ENCODE measurements at places on chromosomes 1 and 21.

GRCh38 chr1:181353526-181353925, 129.8 kb upstream of the CACNA1E start:
- no peak for DNase-seq

- DNase-seq, result no peak
Measured at GRCh38 chr1:243261390-243261789, 5.5 kb downstream of the SDCCAG8 start.

- DNase-seq, result no peak
Measured at GRCh38 chr1:3467096-3468036, 12.9 kb downstream of the ARHGEF16 start.

- DNase-seq, result no peak
Measured at GRCh38 chr1:22626237-22627157, 9.9 kb upstream of the C1QA start.

DNA sequence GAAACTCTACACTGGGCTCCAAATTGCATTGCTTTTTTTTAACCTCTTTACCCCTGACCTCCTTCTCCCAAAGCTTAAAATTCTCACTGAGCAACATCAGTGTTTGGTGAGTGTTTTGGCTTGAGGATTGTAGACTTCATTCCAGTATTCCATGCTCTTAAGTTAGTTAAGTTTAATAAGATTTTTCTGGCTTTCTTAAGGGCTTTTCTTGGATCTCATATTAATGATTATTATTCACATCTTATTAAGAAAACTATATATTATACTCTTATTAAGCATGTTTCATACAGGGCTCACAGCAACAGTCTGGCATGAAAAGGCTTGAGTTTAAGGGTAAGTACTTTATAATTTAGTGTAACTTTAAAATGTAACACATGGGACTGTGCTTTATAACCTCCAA, 141.8 kb downstream of the DISP1 start:
- DNase-seq, result no peak

DNA sequence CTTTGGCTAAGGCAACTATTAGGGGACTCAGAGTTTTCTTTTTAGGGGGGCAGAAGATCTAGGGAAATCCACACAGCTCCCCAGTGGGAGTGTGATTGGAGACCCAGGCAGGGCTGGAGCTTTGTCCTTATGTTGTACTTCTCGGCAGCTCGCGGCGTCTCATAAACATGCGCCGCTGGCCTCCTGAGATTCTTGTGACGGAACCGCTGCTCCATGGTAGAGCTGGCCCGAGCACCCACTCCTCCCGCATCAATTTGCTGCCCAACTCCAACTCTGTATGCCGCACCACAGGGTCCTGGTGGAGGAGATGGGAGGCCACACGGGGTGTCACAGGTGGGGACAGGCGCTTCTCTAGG, 143.9 kb downstream of the GALNT2 start:
- DNase-seq, result no peak

DNA sequence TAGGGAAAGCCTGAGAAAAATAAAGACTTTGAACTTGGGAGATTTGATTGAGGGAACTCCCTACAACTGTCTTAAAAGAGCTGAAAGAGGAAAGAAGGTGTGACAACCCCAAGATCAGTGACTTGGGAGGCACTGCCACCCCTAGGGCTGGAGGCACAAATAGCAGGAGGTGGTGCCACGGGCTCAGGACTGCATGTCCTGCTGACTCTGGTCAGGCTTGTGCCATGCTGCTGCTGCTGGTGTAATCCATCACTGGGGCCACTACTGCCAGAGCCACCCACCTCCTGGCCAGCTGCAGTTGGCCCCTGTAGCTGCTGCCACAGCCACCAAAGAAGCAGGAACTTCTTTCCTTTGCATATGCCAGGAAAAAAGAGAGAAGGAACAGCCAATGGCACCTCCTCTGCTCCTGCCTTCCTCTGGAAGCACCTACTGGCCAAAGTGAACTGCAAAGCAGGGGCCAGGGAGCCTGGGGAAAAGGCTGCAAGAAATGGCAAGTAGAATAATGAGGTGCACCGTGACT, 730.3 kb downstream of the PTPRU start:
- peak; percentile 24 for DNase-seq

GRCh38 chr1:232274236-232274855, 355.6 kb downstream of the SIPA1L2 start:
- DNase-seq, result no peak

- no peak for DNase-seq
Measured at GRCh38 chr1:24989082-24989481, 59.0 kb upstream of the RUNX3 start.

GRCh38 chr1:44826375-44827196, 16.5 kb downstream of the PTCH2 start:
- peak; percentile 48 for DNase-seq

GRCh38 chr1:84847253-84848250, 45.5 kb downstream of the LPAR3 start:
- DNase-seq, result no peak

DNA sequence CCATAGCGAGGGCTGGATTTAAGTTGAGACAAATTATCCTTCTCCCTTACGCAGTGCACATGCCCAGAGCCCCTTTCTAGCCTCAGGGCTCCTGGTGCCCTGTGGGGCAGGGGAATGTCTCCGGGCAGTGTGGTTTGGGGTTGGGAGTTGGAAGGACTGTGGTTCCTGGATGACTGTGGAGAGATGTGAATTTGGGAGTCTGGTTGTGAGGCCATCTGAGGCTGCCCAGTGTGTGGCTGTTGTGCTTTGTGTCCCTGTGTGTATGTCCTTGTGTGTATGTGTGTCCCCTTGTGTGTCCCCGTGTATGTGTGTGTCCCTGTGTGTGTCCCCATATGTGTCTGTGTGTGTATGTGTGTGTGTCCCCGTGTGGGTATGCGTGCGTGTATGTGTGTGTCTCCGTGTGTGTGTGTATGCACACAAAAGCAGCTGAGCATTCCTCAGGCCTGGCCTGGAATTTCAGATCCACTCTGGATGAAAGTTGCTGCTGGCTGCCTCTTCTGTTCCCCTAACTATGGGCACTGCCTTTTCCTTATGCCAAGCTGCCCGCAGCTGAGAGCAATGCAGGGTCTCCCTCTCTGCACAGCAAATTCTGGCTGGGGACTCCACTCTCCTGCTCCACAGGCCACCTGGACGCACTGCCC, 65.4 kb downstream of the UBIAD1 start:
- DNase-seq, result no peak

- no peak for DNase-seq
Measured at GRCh38 chr1:197773856-197774255, 1.4 kb downstream of the DENND1B start.

DNA sequence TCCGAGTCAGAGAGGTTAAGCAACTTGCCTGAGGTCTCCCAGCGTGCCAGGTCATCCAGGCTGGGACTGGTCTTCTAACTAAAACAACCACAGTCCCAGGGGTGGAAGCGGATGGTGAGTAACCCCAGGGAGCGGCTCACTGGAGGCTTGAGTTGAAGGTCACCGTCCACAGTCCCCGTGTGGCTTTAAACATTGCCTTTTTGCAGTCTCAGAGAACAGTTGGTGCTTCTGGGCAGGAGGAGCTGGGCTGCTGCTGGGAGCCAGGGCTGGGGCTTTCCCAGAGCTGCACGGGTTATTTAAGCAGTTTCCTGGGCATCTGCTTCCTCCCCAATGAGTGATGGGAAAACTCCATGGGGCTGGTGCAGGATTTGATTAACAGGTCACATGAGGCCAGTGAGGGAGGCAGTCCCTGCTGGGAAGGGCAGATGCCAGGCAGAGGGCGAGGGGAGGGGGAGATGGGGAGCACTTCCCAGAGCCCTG, 12.3 kb downstream of the ARHGEF10L start:
- DNase-seq, result no peak

GRCh38 chr1:119116725-119117124, 23.7 kb downstream of the WARS2 start:
- no peak for DNase-seq

DNA sequence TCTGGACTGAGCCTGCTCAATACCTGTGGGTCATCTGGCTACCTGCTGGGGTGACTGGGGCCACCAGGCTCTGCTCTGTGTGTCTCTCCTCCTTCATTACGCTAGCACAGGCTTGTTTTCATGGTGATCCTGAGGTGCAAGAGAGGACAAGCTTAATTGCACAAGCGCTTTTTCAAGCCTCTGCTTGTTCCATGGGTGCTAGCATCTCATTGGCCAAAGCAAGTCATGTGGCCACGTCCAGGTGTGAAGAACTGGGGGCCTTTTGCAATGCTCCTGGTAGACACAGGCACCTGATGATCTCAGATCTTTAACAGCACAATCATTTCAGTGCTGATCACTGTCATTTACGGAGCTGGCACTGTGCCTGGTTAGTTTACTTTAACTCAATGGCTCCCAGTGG, 114.6 kb downstream of the KAZN start:
- DNase-seq, result no peak
